ENCODE measurements at places on chromosomes 1 and 21.

GRCh38 chr1:153763365-153764225 lies 11.6 kb upstream of the SLC27A3 start:
- no peak for DNase-seq

DNA sequence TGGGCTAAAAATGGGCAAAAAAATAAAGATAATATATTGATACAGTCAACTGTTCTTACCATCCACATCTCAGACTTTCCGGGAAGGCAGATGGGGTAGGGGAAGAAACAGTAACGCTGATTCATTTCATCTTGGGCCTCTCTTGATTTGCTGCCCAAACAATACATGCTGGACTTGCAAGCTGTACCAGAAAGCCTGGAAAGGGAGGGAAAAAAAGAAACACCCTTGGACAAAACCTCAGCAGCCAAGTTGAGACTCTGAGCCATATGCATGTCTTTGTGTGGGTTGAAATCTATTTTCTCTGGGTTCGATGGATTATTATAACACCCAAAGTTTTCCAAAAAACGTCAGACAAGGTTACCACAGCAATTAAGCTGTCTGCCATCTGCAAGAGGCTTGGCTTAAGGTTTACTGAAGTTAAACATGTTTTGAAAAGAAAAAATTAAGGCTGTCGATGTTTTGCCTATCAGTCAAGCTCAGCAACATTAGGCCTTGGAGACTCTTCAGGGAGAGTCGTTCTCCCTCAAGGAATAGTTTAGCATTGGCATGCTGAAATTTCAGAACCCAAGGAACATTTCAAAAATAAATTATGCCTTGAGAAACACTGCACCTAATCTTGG lies 71.2 kb downstream of the PSMG1 start:
- no peak for DNase-seq

- no peak for DNase-seq
Measured at GRCh38 chr1:8740034-8740449, 77.4 kb downstream of the RERE start.

DNA sequence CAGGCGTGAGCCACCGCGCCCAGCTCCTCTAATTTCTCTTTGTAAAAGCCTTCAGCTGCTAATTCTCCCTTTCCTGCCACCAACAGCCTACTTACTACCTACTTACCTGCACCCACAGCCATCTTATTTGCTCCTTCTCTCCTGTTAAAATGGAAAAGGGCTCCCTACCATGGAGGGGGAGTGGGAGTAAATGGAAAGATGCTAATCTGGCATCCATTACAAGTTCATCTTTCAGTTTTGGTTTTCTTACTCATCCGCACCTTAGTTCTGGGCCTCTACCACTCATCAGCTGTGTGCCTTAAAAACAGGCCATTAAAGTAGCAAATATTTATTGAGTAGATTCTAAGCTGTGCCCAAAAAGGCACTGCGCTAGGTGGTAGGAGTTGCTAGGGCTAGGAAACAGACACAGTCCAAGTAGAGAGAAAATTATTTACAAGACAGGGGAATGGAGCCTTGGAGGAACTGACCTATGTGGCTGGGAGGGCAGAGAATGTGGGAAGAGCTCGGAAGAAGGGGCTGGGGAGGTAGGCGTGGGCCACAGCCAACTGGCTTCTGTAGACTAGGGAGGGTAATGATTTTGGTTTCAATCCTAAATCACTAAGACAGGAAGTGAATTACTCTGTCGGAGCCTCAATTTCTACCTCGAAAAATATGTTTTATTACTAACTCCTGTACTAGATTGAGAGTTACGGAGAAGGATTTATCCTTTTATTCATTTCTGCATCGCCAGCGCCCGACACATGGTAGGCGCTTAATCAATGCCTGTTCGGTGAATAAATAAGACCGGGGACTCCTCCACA lies 685 bp upstream of the DDI2 start:
- no peak for DNase-seq

DNA sequence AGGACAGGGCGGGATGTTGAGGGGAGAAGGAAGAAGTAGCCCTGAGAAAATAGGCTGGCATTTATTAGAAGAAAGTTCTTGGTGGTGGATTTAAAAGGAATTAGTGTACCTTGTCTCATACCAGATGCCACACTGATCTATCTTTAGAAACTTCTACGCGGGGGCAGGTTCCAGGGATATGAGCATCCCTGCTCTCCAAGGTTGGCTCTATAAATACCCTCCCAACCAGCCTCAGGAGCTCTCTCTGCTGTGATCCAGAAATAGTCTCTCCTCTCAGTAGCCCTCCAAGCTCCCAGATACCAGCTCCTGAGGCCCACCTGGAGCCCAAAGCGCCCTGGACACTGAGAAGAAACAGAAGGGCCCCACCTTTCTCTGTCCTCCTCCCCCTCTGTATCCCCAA lies 128.3 kb upstream of the TNR start:
- DNase-seq: no peak
